Naive thymus-derived CD8-positive, alpha-beta T cell (primary cell): ENCODE measurements at places on chromosomes 3 and 15.

DNA sequence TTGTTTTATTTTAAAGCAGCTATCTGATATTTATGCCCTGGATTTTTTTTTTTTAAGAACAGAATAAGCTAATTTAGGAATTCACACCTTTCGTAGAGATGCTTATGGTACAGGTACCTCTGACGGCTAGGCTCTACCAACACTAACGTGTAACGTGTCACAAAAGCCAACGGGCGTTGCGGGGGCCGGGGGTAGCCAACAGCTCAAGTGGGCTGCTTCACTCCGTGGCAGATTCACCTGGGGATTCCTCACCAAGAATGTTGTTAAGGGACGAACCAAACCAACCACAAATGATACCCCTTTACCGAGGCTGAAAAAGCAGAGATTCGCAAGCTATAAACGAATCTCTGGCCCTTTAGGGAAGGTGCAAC, 1.0 kb downstream of the TMCC1 start:
- H3K27me3 ChIP-seq: no peaks in the 10 kb centered on the region
- no peaks in the 10 kb centered on the region for H3K36me3 ChIP-seq
- peaks cover 53% of the 10 kb centered on the region for H3K4me1 ChIP-seq
- peak; percentile 7 for DNase-seq
- H3K27ac ChIP-seq: peak overlapping the region; percentile 93

- no peak for DNase-seq
- no peaks in the 10 kb centered on the region for H3K36me3 ChIP-seq
- H3K27me3 ChIP-seq: no peaks in the 10 kb centered on the region
- no peak overlapping the region for H3K4me3 ChIP-seq
Observed at GRCh38 chr3:30289324-30289723, 317.1 kb upstream of the TGFBR2 start.

DNA sequence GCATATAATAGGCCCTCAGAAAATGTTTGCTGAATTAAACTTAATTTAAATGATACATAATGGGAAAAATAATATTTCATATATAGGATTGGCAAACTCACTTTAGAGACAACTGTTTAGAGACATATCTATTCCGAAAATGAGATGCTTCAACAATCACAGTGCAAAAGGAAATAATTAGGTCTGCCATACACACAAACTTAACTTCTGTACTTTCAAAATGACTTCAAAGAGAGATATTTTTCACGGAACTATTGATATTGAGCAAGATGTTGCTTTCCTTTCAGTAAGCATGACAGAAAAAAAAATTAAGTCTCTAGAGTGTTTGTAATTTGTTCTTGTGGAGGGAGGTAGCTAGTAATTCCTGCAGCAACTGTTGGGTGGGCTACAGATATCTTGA, 769.5 kb downstream of the TUSC7 start:
- H3K4me1 ChIP-seq: no peaks in the 10 kb centered on the region
- no peak overlapping the region for H3K27ac ChIP-seq
- no peaks in the 10 kb centered on the region for H3K36me3 ChIP-seq
- H3K4me3 ChIP-seq: no peak overlapping the region

- no peak for DNase-seq
- no peaks in the 10 kb centered on the region for H3K4me1 ChIP-seq
- H3K27me3 ChIP-seq: no peaks in the 10 kb centered on the region
- no peak overlapping the region for H3K4me3 ChIP-seq
Observed at GRCh38 chr3:17683542-17684207, 58.8 kb downstream of the TBC1D5 start.

DNA sequence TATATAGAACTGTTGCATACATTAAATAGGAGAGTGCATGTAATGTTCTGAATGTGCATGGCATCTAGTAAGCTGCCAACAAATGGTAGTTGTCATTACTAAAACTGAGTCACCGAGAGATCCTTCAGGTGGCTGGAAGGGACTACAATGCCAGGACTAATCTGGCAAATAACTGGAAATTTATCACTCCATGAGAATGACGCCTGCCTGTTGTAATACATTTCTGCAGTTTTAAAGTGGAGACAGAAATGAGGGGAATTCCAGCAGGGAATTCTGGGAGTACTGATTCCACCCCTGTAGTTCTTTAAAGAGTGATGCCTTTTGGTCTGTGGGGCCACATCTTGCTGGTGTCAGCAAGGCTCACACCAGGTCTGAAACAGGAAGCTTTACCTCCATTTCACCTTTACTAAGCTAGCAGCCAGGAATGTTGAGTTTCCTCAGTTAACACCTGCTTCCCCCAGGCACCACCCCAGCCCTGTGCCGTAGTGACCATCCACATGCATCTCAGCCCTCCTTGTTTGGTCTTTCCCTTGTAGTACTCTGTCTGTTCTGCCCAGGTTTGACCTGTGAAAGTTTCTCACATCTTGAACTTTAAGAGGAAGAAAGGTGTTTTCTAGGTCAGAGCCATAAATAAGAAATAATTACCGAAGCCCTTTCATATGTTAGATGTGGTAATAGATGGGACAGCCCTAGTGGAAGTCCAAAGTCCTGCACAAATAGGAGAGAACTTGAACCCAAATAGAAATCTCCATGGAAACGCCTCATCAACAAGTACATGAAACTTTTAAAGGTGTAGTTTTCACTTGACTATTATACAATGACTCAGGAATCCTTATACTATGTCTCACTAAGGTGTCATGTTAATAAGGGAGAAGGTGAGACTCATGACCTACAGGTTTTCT, 56.7 kb upstream of the LMOD3 start:
- H3K36me3 ChIP-seq: no peaks in the 10 kb centered on the region
- no peaks in the 10 kb centered on the region for H3K4me1 ChIP-seq
- DNase-seq: no peak
- no peak overlapping the region for H3K4me3 ChIP-seq
- no peak overlapping the region for H3K27ac ChIP-seq
- no peaks in the 10 kb centered on the region for H3K27me3 ChIP-seq

DNA sequence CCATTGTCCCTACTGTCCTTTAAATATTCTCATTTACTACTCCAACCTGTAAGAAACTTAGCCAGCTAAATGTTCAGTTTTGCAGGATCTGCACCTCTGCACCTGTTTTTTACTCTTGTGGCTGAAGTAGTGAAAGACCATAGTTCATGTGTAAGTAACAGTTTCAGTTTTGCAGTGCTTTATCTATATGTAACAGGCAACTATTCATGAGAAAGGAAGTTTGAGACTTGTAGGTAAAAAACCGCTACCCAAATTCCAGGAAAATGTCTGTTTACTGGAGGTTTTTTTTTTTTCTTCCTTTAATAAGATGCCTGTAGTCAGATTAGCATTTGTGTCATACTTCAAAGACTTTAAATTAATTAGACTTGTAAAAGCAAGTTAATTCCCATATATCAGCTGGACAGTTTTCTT, 25.4 kb upstream of the MBNL1 start:
- no peaks in the 10 kb centered on the region for H3K27me3 ChIP-seq
- H3K27ac ChIP-seq: peak overlapping the region; percentile 96
- no peak for DNase-seq
- H3K4me3 ChIP-seq: peak overlapping the region; percentile 95

DNA sequence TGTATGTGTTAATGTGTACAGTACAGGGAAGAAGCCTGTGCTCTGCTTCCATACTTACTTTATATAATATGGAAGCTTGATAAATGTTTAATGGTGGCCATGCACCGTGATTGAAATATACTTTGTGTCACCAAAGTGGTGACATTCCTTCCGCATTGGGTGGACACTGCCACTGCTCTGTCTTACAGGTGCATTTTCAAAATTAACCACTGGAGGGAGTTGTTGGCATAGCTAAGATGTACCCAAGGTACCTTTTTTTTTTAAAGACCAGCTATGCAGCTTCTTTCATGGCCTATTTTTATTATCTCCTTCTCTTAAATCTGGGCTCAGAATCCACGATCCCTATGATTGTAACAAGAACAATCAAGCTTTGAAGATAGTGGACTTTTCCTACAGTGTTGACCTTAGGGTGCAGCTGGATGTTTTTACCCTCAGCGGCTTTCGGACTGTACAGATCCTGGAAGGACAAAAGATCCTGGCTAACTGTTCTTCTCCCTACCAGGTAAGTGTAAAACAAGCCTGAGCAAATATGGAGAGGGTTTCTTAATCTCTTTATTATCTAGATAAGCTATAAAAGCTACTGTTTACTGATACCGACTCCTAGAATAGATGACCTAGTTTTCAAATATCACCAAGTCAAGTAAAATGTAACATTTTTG, 21.6 kb upstream of the PAK6 start:
- H3K27ac ChIP-seq: no peak overlapping the region
- H3K36me3 ChIP-seq: no peaks in the 10 kb centered on the region
- no peak overlapping the region for H3K4me3 ChIP-seq
- no peaks in the 10 kb centered on the region for H3K27me3 ChIP-seq
- DNase-seq: peak; percentile 40

DNA sequence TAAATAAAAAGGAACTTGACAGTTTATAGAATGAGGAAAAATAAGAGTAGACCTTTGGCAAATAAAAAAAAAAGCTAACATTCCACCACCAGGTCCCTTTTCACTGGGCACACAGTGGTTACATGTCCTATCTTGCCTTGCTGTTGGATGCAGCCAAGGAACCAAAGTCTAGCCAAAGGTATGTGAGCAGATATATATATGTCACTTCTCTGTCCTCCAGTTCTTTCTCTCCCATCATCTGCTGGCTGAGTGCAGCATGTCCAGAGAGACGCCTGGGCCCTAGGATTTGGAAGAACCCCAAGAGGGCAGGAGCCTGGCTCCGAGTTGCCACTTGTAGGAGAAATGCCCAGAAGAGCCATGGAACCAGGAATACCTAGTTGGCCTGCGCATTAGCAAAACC, 104.7 kb downstream of the SERPINI1 start:
- DNase-seq: no peak
- H3K4me3 ChIP-seq: no peak overlapping the region
- H3K27me3 ChIP-seq: no peaks in the 10 kb centered on the region

- no peaks in the 10 kb centered on the region for H3K36me3 ChIP-seq
- no peak for DNase-seq
- H3K27me3 ChIP-seq: peaks cover 5% of the 10 kb centered on the region
- no peak overlapping the region for H3K27ac ChIP-seq
Observed at GRCh38 chr3:97815149-97815917, 6.5 kb upstream of the CRYBG3 start.

DNA sequence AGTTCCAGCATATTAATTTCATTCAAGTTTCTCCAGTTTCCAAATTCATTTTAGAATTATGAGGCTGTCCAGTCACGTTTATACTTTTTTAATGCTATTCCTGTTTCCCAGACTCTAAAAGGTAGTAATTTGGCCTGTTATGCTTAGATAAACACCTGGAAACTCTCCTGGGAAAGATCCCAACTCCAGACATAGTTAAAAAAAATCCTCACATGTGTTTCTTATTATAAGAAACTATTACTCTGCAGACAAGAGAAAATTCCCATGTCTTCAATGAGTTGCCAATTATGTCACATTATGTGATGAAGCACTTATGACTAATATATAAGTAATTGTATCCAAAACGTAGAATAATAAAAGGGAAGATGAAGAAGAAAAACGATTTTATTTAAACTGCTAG, 137.1 kb upstream of the TMC3 start:
- peaks cover 12% of the 10 kb centered on the region for H3K27me3 ChIP-seq
- H3K4me3 ChIP-seq: no peak overlapping the region
- H3K36me3 ChIP-seq: no peaks in the 10 kb centered on the region
- H3K27ac ChIP-seq: no peak overlapping the region
- DNase-seq: no peak

DNA sequence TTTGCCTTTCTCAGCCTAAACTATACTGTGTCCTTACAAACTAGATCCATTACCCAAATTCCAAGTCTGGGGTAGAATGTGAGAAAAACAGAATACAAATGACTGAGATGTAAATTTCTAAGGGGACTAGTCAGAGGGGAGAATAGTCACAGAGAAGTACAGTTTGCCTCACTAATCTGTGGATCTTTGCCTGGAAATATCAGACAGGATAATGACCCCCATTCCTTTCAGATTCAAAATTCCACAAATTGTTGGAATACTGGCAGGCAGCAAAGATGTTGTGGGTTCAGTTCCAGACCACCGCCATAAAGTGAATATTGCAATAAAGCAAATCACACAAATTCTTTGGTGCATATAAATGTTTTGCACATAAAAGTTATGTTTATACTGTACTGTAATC, 762.8 kb upstream of the NR2F2 start:
- H3K4me1 ChIP-seq: no peaks in the 10 kb centered on the region
- no peak overlapping the region for H3K4me3 ChIP-seq
- H3K27ac ChIP-seq: no peak overlapping the region
- peaks cover 3% of the 10 kb centered on the region for H3K36me3 ChIP-seq
- DNase-seq: no peak
- peaks cover 8% of the 10 kb centered on the region for H3K27me3 ChIP-seq

DNA sequence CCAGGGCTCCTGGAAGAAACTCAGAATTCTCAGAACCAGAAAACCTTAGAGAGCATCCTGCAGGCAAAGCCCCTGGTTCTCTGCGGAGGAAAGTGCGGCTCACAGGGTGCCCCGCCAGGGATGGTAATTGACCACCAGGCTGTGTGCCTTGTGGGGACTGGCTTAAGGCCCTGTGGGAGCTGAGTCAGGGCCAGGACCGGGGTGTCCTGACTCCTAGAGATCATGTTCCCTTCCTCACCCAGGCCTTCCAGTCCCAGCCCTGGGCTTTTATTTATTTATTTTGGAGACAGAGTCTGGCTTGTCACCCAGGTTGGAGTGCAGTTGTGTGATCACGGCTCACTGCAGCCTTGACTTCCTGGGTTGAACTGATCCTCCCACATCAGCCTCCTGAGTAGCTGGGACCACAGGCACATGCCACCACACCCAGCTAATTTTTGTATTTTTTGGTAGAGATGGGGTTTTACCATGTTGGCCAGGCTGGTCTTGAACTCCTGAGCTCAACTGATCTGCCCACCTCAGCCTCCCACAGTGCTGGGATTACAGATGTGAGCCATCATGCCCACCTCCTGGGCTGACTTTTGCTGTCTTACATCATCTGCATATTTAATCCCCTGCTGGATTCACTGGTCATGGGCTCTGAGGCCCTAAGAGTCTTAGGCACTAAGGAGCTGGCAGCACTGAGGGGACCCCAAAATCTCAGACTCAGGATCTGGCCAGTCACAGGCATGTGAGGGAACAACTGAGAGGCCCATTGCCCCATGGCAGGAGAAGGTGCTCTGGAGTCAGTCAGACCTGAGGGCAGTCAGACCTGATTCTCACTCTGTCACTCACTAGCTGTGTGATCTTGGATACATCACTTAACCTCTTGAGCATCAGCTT, 20.4 kb upstream of the LAMP3 start:
- no peak for DNase-seq
- H3K27me3 ChIP-seq: peaks cover 10% of the 10 kb centered on the region
- H3K27ac ChIP-seq: no peak overlapping the region
- H3K4me1 ChIP-seq: peaks cover 5% of the 10 kb centered on the region
